ENCODE measurements at places on chromosomes 2 and 18.

- DNase-seq = no peak
Measured at GRCh38 chr2:202508686-202509085, 126.1 kb upstream of the FAM117B start.

DNA sequence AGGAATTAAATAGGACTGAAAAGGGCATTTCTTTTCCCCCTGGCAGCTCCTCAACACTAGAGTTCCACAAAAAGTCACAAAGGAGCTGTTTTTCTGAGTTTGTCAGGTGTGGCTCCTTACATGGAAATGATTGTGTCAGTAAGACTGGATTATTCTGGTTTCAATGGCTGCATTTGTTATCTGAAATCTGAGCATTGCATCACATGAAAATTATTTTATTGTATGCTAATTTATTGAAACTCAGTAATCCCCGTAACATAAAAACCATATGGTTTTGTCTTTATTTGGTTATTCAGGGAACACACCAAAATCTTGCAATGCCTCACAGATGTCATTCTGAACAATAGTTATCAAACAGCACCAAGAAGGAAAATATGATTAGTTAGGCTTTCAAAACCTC is 439.7 kb upstream of the TNP1 start:
- no peak for DNase-seq

DNA sequence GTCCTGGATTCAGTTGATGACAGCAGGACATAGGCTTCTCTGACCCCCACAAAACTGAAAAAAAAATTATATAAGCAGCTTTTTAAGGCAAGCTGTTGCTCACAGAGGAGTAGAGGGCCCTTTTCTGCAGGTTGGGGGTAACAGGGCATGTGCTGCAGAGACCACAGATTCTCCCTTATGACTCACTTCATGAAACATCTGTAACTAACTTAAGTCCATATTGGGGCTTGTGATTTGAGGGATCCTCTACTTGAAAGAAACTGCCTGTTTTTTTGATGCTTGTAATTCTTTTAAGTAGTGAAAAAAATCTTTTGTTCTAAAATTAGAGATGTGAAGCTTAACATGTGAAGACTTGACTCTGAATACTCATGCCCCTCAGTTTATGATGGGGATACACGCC is 33.4 kb downstream of the XRCC5 start:
- DNase-seq = no peak

GRCh38 chr2:196884368-196884767 is 42.1 kb downstream of the PGAP1 start:
- no peak for DNase-seq

DNA sequence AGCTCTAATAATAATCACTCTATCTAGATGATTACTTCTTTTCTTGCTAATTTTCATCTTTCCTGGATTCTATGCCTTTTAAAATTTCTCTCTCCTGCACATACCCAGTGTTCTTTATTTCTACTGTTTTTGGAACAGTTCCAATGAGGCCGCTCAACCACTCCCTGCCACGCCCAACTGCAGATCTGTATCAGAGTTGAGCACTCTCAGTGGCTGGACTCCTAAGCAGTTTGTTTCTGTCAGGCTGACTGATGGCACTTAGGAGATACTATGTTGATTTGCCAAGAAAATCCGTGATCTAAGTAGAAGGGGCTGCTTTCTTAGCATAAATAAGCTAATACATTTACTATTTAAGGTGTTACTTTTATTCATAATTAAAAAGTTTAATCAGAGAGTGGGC is 192.8 kb downstream of the ARHGAP15 start:
- DNase-seq = no peak

DNA sequence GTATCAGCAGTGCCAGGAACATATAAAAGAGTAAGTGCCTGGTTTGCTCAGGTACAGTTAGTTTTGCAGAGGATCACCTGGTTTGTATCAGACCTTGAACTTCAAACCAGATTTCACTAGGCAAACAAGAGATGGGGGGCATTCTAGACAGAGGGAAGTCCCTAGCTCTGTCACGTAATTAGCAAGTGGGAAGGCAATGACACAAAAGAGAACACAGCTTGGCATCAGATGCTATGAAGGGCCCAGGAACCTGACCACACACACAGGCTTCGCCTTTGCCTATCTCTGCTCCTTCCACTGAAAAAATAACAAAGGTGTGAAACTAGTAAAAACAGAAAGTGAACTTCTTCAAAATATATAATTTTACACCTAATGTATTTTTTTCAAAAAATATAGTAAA is 62.6 kb downstream of the CERKL start:
- DNase-seq = no peak

DNA sequence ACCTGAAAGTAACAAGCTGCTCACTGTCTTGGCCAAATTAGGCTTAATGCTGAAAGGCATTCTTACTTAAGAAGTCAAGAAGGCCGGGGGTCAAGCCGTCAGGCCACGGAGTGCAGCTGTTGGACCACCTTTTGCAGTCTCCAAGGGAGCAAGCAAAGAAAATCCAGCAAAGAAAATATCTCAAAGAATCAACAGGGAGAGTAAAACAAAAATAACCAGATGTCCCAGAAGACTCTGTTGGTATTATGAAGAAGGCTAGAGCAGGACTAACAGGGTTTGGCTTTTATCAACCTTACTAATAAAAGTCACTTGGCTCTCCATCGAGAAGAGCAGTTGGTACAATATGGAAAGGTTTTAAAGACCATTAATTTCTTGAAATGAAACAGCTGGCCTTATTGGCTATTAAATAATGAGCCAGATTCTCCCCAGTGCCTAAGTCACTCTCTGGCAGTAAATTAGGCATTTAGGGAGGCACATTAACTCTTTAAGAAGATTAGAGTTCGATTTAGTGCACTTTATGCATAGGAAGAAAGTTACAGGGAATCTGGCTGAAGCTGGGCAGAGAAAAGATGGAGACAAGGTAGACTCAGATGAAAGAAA is 110.8 kb upstream of the NRP2 start:
- DNase-seq = no peak

DNA sequence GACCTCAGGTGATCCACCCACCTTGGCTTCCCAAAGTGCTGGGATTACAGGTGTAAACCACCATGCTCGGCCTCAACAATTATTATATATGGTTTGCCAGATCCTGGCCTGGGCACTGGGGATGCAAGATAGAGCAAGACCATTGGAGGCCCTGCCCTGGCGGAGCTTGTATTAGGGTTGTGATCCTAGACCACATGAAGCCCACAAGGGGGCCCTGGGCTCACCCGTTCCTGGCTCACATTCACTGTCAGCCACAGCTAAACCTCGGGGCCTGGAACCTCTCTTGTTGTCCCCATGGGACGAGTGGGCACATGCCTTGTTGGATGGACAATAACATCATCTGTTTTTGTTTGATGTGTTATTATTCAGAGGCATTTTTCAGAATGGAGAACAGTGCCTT is 14.9 kb downstream of the HPCAL1 start:
- DNase-seq = no peak
